Retina (tissue), 1 donor: ENCODE measurements at places on chromosomes 11 and 22.
A peak's percentile ranks its signal among the peaks of the same experiment; 100 is the strongest.

DNA sequence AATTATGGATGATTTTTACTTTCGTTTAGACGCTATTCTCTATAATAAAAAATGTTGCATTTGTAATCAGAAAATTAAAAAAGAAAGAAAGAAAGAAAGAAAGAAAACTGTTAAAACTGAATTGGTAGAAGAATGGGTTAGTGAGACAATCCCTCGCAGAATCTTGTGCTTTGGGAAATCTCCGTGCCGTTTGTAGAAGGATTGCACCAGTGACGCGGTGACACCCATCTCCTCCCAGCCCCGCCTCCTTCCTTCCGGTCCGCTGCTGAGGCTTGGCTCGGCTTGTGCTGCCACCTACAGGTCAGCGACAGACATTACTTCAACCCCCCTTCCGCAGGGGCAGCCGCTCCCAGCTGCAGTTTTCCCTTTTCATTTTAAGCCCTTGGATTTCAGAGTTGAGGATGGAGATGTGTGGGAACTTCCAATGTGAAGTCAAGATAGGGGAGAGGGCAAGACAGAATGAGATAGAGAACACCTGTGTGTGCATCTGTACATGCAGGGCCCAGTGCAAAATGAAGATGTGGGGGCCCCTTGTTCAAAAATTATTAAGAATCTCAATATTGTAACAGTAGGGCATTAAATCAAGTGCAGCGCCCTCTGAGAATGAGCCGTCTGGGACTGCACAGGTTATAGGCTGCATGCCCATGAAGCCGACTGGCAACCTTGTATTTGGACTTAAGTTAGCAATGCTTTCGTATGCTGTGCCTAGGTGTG is 41.1 kb downstream of the TST start:
- peak; percentile 88 for DNase-seq

DNA sequence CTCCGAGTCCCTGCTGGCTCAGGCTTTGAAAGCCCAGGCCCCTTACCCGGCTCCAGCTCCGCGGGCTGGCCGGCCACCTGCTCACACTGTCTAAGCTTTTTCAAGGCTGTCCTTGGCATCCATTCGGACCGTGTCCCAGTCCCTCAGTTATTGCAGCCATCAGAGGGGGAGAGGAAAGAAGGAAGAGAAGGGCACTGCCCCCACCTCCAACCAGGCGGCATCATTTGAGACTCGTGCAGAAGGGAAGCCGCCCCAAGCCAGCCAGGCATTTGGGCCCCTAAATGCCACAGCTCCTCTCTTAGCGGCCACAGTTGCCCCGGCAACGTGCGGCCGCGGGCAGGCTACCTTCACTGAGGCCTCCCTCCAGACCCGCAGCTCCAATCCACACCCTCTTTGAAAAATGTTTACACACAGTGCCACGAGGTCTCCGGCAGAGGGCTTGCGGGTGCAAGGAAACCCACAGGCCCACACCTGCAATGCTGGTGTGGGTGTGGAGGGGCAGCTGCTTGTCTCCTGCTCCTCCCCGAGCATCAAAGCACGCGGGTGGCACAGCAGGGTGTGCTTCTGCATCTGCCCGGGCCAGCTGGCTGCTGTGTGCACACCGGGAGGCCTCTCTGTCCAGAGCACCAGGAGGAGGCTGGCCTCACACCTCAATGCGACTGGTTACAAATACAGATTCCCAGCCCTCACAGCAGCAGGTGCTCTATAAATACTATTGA is 124.4 kb downstream of the CTTN start:
- peak; percentile 81 for DNase-seq

GRCh38 chr11:126510621-126511370 is 155.3 kb downstream of the ST3GAL4 start:
- no peak for DNase-seq

DNA sequence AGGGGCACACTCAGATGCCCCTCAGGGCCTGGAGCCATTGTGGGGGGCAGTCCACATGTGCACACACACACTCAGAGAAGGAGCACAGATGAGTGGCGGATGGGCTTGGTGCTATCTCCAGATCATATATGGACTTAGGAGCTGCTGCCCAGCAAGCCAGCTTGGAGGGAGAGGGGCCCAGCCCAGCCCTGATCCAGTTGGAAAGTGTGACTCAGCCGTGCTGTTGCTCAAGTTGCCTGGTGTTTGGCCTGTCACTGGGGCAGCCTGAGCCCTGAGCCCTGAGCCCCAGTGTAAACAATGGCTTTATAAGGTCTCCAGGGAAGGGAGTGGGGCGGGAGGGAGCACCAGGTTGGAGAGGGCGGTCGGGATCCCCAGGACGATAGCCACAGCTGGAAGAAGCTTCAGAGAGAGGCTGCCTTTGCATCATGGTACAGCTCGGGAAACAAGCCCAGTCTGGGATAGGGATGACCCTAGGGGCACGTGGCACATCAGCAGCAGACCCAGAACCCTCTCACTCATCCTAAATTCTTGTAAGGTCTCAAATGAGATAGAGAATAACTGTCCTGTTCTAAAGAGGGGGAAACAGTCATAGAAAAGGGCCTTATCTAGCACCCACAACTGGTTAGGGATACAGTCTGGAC is 4.8 kb downstream of the SELENOM start:
- DNase-seq, result no peak

GRCh38 chr11:109911488-109911887 is 181.7 kb upstream of the ZC3H12C start:
- DNase-seq, result no peak

- peak; percentile 93 for DNase-seq
Measured at GRCh38 chr22:17198170-17199002, 20.8 kb downstream of the ADA2 start.

GRCh38 chr11:80900265-80900664 is 1459.4 kb upstream of the TENM4 start:
- DNase-seq, result no peak

- DNase-seq, result no peak
Measured at GRCh38 chr11:101523193-101523592, 60.6 kb downstream of the TRPC6 start.

DNA sequence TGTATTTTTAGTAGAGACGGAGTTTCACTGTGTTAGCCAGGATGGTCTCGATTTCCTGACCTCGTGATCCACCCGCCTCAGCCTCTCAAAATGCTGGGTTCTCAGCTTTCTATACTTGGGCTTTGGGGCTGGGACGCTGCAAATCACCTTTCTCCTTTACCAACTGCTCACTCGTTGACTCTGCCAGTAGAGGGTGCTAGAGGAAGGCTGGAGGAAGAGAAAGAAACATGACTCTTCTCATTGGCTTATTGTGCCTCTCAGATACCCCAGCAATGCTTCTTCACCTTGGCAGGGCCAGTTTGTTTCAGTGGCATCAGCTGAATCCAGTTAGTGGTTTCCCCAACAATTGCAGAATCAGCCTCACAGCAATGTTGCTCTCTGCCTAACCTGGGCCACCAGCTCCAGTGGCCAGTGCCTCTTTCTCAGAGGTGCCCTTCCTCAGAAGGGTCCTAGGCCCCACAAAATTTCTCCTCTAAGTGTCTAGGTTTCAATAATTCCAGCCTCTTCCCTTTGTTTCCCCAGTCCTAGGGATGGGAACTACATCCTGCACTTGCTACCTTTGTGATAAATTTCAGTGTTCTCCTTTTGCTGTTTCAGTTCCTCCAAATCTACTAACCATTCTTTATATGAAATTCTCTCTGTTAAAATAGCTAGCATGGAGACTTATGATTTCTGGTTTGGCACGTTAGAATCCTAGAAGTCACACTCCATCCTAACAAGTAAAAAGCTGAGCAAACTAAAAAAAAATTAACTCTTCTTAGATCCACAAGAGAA is 71.5 kb upstream of the VSTM5 start:
- DNase-seq, result no peak
